Stimulated activated CD4-positive, alpha-beta T cell treated with anti-CD3 and anti-CD28 coated beads, Interleukin-1b, Interleukin-23, amount 100 ng/mL, for 4 hours (primary cell): ENCODE measurements at places on chromosomes 5 and 9.

DNA sequence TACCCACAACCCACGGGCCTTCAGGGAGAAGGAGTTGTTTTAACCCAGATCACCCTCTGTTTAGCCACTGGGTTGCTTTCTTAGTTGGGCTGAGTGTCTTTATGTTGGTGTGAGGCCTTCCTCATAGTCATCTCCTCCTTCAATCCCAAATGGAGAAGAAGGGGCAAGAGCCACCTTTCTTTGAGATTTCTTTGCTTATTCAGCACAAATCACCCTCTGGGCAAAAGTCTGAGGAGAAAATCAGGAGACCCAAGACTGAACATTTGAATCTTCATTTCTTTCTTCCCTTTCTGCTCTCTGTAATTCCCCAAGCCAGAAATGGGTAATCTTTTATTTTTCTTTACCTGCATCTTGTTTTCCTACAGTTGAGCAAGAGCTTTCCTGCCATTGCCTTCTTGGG lies 329.0 kb downstream of the TLE4 start:
- no peak for DNase-seq

DNA sequence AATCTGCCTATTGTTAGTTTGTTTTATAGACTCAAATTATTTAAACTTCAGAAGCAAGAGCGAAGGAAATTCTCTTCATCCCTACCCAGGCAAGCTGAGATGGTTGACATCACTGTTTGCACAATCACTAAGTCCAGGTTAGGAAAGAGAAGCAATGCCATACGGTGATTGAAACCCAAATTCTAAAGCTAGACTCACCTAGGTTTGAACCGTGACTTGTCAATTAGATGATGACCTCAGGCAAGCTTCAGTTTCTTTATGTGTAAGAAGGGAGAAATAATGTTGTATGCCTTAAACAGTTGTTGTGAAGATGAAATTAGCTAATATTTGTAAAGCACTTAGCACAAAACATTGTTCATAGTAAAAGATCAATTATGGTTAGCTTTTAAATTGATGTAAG lies 96.5 kb upstream of the ANKRD55 start:
- no peak for DNase-seq

- DNase-seq: no peak
Observed at GRCh38 chr5:61253547-61253946, 78.5 kb upstream of the ZSWIM6 start.

DNA sequence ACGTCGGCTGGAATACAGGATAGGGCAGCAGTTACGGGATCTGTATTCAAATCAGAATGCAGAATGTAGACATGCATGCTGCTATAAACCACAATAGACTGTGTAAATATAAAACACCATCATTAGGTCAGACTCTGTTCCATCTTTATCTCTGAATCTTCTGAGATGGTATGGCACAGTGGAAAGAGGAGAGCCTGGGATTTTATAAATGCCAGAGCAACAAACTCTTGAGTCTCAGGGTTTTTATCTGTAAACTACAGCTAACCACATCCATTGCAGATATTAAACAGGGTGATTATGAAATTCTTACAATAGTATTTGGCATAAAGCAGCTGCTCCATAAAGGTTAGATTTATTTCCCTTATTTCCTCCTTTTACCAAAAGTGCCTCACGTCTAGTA lies 108.7 kb downstream of the ZDHHC21 start:
- no peak for DNase-seq

DNA sequence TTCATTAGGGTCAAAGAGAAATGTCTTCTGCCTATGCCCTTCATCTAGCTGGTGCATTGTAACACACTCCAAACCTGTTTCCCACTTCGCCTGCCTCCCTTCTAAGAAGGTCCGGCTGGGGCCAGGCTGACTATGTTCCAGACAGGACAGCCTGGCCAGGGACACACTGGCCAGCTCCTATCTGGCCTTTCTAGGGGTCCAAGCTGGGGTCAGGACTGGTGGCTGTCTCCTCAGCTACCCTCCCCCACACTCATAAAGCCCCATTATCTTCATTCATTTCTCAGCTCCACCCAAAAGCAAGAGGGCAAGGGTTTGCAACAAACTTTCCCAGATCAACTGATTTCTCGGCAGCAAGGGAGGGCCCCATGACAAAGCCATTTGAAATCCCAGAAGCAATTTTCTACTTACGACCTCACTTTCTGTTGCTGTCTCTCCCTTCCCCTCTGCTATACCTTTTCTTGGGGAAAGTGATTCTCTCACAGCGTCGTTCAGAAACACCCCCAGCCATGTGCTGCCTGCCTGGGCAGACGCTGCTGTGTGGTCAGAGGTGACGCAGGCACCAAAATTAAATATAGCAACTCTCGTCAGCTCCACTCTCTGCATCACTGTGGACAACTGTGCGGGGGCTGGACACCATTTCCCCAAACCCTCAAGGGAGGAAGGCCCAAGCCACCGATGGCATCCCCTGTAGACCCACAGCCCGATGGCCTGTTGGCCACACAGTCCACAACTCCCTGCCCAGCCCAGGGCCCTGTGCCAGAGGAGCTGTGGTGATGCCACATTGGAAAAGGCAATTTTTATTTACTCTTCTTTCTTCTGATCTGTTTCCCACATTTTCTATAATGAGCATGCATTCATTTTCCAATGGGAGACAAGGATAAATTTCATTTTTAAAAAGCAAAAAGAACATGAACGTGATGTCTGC lies 6.1 kb downstream of the IL13 start:
- DNase-seq: no peak

- no peak for DNase-seq
Observed at GRCh38 chr5:105767267-105767666, 1903.5 kb downstream of the EFNA5 start.
